ENCODE measurements at places on chromosomes 13 and 19.

GRCh38 chr19:46287585-46287984 lies 9.3 kb upstream of the HIF3A start:
- DNase-seq = no peak

DNA sequence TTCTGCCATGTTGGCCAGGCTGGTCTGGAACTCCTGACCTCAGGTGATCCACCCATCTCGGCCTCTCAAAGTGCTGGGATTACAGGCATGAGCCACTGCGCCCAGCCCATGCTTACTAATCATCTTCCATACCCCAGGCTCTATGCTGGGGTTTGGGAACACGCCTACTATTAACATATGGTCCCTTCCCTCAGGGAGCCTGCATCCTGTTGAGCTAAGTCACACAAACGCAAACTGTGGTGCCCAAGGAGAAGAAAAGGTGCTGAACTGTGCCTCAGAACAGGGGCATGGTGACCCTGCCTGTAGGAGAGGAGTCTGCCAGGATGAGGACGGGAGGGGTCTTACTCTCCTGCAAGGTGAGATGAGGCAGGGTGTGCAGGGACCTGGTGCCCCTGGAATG lies 5.6 kb downstream of the MICOS13 start:
- no peak for DNase-seq

DNA sequence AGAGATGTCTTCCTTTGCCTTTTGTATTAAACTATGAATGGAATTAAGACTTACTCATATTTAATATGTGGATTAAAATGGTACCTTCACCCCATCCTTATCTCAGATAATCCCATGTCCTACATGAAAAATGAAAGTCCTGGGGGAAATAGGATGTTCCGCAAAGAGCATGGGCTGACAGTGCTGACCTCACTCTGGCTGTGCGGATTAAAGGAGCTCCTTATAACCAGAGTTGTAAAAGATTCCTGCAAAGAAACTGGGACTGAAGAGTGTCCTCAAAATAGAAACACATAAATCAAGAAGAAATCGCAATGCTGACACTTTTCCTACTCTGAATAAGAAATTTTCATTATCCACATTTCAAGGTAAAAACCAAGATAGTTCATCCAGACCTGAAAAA lies 384.5 kb downstream of the LIG4 start:
- DNase-seq = no peak

GRCh38 chr13:25725104-25725503 lies 326.7 kb downstream of the SHISA2 start:
- no peak for DNase-seq

GRCh38 chr13:82833923-82834322 lies 1048.4 kb downstream of the SLITRK1 start:
- no peak for DNase-seq

- DNase-seq = peak; percentile 6
Measured at GRCh38 chr19:20661150-20661819, at the start of gene ZNF626. Gene ZNF626 (minus strand): TSS chr19:20661571. CDS start chr19:20661446, 125 bp downstream.

GRCh38 chr13:49020940-49021553 lies 45.3 kb downstream of the FNDC3A start:
- DNase-seq = no peak

- DNase-seq = no peak
Measured at GRCh38 chr13:24502533-24503378, 9.8 kb downstream of the PARP4 start.

DNA sequence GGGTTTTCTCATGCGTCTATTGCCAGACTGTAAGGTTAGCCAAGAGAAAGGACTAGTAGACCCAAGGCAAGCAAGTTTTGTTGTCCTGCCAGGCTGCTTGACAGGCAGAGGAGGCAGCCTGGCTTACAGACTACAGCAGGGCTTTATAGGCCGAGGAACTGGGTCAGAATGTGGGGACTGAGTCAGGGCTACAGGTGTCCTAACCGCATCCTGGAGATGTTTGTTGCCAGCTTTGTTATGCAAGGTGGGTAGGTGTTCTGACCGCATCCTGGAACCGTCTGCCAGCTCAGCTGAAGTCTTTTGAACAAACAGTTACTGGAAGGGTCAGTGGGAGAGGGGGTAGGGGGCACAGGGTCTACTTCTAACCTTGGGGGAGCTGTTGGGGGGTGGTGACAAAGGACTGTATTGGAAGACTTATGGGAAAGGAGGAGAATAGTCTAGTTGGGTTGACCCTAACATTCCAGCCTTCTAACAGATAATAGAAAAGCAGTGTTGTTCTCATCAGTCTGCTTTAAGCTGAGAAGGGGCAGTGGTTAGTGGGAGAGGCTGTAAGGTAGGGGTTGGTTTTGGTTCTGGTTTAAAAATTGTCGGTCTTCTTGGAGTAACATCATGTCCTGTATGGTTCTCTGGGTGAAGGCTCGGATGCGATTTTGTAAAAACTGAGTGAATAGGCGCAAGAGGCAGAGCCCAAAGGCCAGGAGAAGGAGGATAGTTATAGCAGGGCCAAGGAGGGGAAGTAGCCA lies 913.8 kb upstream of the SLITRK5 start:
- DNase-seq = no peak

GRCh38 chr13:40096357-40096901 lies 441.0 kb downstream of the COG6 start:
- DNase-seq = no peak

- no peak for DNase-seq
Measured at GRCh38 chr13:98528663-98529064, 48.2 kb downstream of the STK24 start.

GRCh38 chr13:50740052-50740741 lies 103.3 kb downstream of the DLEU7 start:
- DNase-seq = no peak

DNA sequence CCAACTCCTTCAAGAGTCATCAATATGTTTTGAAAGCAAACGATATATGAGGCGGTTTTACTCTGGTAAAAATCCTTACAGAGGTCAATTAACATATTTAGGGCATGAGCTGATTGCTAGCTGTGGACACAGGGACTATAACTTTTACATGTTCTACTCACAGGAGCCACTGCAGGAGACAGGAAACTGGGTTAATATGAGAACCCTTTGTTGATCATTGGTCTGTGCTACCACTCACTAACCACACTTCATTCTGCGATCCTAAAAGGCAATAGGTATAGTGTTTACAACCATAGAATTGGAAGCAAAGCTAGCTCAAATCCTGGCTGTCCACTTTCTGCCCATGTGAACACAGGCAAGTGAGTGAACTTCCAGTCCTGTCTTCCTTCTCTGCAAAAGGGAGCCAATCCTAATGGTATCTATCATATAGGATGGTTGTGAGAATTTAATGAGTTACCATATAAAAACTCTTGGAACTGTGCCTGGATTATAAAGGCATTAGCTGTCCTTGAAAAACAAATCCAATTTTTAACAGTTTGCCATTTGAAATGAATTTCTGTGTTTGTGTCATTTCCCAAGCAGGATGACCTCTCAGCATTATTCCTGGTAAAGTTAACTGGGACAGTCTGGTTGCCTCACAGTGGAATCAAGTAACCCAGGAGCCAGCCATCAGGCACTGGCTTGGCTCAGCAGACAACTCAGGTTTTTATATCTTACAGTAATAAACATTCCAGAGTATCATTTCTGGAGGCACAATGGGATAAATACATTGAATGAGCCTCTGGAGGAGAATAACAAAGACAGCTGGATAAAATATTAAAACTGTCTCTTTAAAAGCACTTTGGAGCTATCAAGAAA lies 29.8 kb upstream of the RAP2A start:
- DNase-seq = no peak

GRCh38 chr13:81116461-81117282 lies 775.7 kb upstream of the SPRY2 start:
- no peak for DNase-seq

GRCh38 chr13:37338726-37339385 lies 233.4 kb upstream of the CSNK1A1L start:
- no peak for DNase-seq

DNA sequence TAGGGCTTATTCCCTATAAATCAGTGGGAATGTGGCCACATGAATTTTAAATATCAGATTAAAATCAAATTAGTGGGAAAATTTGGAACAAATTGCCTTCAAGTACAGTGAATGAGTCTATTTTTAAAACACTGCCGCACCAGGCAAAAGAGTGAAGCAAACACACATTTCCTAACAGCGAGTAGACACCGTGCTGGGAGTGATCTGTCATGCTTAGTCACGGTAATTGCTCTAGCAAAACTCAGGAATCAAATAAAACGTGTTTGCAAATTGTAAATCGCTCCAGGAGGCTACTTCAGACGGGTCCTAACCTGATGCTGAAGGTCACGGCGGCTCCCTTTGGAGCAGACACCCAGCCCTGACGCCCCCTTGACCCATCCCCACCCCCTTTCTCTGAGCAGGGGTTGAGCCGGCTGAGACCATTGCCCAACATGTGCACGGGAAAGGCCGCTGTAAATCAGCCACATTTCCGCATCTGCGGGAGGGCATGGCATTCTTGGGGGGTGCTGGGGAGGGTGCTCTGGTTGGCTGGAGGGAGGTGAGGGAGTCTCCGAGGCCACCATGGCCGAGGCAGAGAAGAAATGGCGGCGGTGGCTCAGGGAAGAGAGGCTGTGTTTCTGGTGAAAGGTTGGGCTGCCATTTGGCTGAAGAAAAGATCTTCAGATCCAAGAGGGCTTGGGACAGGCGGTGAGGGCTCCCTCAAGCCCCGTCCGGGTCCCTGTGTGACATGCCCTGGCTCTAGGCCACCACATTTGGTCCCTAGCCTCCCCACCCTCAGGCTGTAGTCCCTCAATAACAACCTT lies 8.9 kb downstream of the CEBPA start:
- no peak for DNase-seq

DNA sequence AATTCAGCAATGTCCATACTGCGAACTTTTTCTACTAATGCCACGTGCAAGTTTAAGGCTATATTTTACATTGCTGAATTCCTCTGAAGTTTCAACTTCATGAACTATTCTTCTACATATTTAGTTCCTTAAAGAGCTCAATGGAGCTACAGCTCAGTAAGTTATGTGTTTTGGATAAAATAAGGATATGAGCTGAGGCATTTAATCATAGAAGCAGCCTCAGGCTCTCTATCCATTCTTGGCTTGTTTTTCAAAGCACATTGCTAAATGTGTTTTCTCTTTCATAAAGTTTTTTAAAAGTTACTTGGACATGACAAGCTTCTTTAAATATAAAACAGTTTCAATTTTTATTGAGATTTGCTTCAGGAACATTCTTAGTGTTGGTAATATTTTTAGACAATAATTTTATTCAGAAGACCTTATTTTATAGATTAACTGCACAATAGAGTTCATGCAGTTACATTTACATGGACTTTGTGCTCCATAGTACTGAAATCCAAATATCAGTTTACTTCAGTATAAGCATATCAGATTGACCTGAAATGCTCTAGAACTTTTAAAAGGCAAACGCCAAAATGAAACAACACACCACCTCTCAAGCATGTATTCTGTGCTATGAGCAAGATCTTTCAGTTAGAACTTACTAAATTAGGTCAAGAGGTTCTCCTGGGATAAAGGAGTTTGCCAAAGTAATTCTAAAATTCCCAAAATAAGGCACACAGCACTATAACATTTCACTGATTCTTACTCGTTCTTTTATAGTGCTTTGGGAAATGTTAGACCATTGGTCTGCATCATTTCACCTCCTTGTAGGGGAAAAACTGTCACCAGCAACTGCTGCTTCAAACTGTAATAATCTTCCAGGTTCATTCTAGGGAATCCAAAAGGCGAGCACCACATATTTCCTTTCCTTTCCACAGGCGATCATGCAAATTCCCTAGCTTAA lies 275.5 kb downstream of the ENOX1 start:
- DNase-seq = no peak

DNA sequence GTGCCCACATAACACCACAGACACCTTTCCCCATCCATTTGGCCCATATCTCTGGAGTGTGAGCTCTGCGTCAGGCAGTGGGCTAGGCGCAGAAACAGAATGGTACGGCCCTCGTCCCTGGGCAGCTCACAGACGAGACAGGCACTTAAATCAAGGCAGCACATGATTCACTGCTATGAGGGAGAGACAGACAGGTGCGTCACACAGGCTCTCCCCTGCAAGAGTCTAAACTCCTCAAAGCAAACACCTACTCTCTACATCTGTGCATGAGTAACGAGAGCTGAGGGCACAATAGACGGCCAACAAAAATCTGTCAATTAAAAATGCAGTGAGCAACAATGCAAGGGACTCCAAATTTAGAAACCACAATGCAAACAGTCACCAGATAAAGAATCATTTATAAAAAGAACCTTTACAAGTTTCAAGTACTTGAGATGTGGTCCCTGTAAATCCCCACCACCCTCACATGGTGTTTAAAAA lies 348.9 kb downstream of the UQCRFS1 start:
- no peak for DNase-seq

- DNase-seq = no peak
Measured at GRCh38 chr19:14559916-14560775, 11.7 kb downstream of the NDUFB7 start.

DNA sequence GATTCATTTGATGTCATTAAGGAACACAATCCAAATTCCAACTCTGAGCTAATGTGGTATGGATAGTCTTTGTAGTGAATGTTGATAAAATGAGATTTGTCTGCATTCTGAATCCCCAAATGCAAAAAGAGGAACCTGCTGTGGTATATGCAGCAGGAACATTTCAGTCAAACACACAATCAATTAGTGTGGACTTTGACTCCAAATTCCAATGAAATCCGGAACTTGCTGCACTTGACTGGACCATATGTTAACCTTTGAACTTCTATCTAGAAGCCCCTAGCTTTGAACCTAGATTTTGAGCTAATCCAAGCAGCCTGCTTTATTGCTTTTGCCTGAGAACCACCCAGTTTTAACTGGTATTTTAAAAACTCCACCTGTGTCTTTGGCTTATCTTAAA lies 341.3 kb downstream of the SPRY2 start:
- DNase-seq = no peak

GRCh38 chr19:15398501-15399233 lies 19.1 kb upstream of the AKAP8 start:
- no peak for DNase-seq
